ENCODE measurements at places on chromosomes 7 and 10.
A peak's percentile ranks its signal among the peaks of the same experiment; 100 is the strongest.

DNA sequence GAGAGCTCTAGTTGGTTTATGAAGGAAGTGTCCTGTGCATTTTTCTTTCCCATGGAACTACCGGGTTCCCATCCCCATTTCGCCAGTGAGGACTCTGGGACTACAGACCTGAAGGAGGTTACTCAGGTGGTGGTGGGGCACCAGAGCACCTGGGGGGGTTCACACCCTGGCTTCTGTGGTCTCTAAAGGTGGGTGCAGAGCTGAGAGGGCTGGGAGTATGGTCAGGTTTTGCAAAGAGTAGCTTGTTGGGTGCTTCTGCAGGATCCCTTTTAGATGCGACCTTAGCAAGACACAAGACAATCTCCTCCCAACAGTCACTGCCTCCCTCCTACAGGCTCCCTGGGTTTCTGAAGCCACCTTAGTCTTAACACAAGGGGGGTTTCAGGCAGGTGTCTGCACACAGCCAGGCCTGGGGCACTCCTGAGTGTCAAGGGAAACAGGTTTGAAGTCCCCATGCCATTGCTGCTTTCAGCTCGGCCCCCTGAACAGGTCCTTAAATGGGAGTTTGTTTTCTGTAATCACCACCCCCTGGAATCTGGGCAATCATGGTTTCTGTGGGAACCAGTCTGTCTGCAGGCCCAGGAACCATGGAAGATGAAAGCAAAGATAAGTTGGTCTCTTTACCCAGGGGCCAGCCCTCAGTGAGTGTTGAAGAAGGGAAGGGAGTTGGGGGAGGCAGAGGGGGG lies 9.9 kb upstream of the CXCL12 start:
- DNase-seq = peak; percentile 24

- DNase-seq = no peak
Measured at GRCh38 chr10:98619446-98619845, 172.7 kb upstream of the HPS1 start.

DNA sequence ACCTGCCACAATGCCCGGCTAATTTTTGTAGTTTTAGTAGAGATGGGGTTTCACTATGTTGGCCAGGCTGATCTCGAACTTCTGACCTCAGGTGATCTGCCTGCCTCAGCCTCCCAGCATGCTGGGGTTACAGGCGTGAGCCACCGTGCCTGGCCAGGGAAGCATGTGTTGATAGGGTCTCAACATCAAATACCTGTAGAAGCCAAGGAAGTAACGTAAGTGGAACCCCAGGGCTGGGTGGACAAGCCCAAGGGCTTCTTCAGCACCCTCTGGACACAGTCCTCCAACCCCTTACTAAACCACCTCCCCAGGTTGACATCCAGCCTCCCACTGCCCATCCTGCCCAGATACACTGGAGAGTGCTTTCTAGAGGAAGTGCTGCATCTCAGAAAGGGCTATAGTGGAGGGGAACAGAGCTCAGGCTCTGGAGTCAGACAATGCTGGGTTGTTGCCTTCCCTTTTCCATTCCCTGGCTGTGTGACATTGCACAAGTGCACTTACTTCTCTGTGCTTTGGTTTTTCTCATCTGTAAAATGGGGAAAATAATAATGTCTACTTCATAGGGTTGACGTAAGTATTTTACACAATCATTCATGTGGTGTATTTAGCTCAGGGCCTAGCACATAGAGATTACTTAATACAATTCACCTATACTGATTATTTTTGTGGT lies 73.9 kb upstream of the KAT6B start:
- no peak for DNase-seq

DNA sequence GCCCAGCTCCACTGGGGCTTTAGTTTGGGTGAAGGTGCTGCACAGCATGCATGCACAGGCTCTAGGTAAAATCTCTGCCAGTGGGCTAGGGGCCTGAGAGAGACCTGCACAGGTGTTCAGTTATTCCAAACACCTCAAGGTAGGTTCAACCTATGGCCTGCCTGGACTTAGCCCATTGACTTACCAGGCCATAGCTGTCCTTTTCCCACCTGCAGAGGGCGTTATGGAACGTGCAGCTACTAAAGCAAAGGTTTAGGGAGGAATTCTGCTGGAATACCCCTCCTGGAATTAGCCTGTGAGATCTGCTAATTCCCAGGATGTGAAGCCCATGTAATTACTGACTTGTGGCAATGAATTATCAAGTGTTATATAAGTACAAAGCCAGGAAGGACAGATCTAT lies 3.6 kb downstream of the VWC2 start:
- DNase-seq = no peak

GRCh38 chr10:102202386-102202785 lies 23.7 kb upstream of the ELOVL3 start:
- no peak for DNase-seq

DNA sequence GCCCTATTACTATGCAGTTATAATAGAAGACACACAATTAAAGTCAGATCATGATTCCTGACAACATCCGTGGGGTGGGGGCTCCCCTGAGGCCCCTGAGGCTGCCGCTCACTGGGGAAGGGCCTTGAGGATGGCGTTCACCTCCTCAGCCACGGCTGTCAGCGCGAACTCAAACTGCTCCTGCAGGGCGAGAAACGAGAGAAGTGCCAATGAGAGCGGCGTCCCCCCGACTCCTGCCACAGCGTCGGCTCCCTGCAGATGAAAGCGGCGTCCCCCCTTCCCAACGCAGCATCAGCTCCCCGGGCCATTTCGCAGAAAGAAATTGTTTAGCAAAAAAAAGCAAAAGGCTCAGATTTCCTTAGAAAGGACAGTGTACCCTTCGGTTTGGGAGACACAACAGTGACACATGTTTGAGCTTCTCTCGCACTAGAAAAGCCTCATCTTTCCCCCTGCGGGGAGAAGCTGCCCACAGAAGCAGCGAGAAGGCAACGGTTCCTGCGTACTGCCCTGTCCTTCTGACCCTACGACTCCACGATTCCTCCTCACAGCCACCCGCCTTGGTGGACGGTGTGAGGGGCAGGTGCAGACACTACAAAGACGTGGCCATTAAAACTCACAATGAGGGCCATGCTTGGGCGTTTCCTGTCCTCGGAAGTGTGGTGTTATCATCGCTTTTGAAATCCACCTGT lies 203.9 kb downstream of the DNAJB6 start:
- no peak for DNase-seq

- peak; percentile 70 for DNase-seq
Measured at GRCh38 chr10:119441921-119442757, 100.4 kb downstream of the RGS10 start.
